Epithelial cell of esophagus (primary cell): ENCODE measurements at places on chromosomes 3 and 15.

DNA sequence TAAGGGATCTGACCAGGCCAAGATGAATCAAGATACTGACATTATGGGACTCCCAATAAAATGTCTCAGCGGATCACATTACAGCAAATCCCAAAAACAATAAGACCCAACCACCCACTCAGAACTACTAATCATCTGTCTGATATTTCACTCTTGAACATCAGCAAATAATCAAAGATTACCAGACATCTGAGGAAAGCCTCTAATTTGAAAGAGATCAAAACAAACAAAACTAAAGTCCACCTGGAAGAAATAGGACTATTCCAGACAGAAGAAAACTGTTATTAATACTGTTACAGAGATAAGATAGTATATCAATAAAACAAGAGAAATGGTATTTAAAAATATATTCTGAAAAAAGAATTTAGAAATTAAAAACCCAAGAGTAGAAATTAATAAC lies 29.0 kb downstream of the TP53BP1 start:
- DNase-seq, result no peak

- no peak for DNase-seq
Measured at GRCh38 chr3:46324036-46324435, 29.9 kb upstream of the CCR2 start.

DNA sequence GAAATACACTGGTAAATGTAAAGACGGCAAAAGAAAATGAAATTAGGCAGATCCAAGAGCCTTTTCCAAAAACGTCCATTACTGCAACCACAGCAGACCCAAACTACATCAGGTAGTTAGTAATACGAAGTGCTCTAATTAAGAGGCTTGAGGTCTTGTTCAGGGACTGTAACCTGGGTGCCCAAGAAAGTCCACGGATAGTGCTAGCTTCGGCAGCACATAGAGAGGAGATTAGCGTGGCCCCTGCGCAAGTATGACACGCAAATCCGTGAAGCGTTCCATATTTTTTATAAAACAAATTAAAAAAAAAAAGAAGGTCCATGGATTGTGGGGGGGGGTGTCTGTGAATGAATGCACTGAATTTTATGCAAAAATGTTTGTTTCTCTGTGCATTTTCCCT lies 1.4 kb downstream of the COPB2 start:
- DNase-seq, result no peak

DNA sequence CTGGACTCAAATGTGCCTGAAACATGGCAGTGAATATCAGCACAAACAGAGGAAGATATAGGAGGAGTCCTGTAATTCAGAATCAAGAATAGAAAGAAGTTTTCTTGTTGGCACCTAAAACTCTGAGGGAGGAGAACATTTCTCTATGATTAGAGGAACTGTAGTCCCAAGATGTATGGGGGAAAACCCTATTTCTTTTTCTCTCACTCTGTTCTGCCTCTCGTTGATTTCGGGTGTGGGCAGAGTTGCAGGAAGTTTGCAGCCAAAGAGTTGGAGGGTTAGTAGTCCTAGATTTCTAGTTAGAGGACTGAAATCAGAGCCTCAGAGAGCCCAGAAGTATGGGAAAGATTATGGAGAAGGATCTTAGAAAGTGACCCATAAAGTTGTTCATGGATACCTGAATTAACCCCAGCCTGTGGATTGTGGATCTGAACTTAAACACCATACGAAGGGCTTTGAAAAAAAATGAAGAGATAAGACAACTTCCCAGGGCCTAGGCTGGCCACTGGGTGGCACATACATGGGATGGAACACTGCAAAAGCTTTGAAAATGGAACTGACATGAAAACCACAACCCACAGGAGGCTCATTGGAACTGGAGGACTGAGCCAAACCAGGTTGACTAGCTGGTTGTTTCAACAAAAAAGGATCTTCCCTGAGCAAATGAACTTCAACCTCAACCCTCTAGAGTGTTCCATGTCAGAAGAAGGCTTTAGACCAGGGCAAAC lies 34.6 kb downstream of the FMN1 start:
- DNase-seq, result no peak

DNA sequence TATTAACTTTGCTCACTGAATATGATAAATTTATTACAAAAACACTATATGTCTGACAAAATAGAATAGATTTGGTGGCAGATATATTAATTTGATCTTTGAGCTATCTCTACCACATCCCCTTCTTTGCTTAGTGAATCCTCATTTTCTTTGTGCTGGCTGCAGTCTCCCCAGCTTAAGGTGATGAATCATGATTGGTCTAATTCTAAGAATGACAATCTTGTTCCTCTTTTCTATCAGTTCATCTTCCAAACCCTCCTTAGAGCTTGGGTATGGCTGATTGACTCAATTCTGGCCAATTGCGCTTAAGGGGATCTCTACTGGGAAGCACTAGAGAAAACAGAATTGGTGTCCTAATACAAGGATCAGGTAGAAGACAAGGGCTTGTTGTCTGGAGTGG lies 309.6 kb upstream of the GOLIM4 start:
- no peak for DNase-seq

- no peak for DNase-seq
Measured at GRCh38 chr15:38844736-38845135, 280.1 kb upstream of the RASGRP1 start.

GRCh38 chr3:71269906-71270305 lies 313.6 kb downstream of the FOXP1 start:
- no peak for DNase-seq

GRCh38 chr3:177528306-177529070 lies 331.2 kb upstream of the TBL1XR1 start:
- DNase-seq, result no peak

DNA sequence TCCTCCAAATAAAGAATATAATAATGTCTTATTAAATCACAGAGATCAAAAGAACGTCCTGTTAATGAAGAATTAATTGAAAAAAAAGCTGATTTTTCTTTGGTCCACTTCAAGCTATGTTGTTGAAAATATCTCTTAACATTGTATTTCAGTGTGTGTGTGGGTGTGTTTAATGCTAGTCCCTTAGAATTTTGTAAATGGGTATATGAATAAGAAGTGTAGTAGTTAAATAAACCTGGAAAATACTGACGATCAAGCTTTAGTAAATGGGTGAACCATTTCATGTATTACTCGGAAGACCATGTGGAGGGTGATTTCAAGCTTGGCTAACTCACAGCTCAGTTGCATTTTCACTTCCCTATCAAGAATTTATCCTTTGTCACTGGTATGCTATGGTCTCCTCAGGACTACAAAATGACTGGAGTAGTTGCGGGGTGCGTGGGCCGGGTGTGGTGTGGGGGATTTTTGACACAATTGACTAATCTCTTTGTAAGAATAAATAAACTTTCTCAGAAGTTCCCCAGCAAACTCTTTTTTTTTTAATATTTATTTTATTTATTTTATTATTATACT lies 586.4 kb downstream of the GRM7 start:
- DNase-seq, result no peak

- no peak for DNase-seq
Measured at GRCh38 chr15:29316422-29316821, 46.8 kb upstream of the NSMCE3 start.

DNA sequence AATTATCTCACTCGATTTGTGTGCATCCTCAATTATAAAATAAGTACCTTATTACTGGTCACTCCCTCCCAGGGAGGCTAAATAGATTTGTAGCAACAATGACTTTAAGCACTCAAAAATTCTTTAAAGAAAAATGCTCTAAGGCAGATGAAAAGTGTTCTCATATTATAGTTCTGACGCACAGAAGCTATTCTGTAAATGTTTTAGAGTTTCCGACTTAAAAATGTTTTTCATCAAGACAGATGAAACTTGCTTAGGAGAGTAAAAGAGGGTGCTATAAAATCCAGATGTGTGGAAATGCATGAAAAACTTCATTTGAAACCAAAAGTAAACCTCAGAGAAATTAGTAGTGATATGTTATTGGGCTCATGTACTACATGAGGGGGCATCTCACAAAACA lies 398.4 kb upstream of the KCNMB2 start:
- no peak for DNase-seq

DNA sequence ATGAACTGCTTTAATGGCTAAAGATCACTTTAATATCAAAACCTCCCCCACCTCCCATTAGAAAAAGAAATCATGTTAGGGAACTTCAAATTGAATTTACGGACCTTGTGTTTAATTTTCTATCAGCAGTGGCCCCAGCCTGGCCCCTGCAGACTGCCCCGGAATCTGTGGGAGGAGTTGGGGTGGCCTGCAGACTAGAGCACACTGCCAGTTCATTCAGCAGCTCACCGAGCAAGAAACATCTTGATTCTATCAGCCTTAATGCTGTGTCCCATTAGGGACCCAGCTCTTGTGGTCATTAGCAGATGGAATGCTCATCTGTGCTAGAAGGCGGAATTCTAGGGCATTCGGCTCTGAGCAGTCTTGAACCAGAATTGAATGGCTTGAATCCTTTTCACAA lies 54.2 kb downstream of the FLNB start:
- DNase-seq, result no peak

- DNase-seq, result peak; percentile 95
Measured at GRCh38 chr3:138389841-138390581, 41.6 kb downstream of the MRAS start.

DNA sequence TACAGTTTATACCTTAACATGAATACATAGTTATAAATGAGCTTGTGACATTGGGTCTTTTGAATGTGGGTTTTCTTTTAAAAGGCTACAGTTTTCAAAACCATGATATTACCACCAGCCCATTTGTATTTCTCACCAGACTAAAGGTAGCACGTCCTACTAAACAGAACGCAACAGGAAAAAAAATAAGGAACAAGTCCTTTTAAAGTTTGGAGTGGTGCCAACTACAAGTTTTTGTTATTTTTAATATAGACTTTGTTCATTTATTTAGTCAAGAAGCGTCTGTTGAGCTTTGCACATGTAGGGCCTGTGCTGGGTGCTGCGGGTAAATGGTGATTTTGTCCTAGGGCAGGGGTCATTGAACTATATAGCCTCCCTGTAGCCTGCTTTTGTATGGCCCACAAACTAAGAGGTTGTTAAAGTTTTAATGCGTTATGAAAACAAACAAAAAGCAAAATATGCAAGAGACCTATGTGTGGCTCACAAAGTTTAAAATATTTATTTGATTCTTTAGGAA lies 164.4 kb downstream of the GHSR start:
- no peak for DNase-seq

GRCh38 chr3:187456250-187456649 lies 88.1 kb downstream of the RTP4 start:
- DNase-seq, result no peak

GRCh38 chr3:120909602-120909878 lies 1.5 kb downstream of the STXBP5L start:
- DNase-seq, result no peak
